Cardiac ventricle fibroblast (primary cell): ENCODE measurements at places on chromosomes 6 and 20. TPM values are rescaled to one million over a fixed set of nuclear protein-coding genes. Genes with fewer than 3 reads are reported as not detected.

The RAET1G gene
- total RNA-seq: 1.9 and 2.8 TPM in 2 replicates

The TNFRSF6B gene
- total RNA-seq: 2.5 and 3.1 TPM in 2 replicates

The SNAP91 gene
- total RNA-seq: not detected in 2 replicates

The GGTLC1 gene
- total RNA-seq: not detected in 2 replicates

The VWA7 gene
- 0.10 and 0.12 TPM in 2 replicates for total RNA-seq

The AGER gene
- 0.50 and 1.4 TPM in 2 replicates for total RNA-seq

The PDE7B gene
- total RNA-seq: 37.7 and 41.9 TPM in 2 replicates

The INSM1 gene
- not detected in 2 replicates for total RNA-seq

The FKBP1C gene
- 0.37 and 0.39 TPM in 2 replicates for total RNA-seq
